ENCODE measurements at places on chromosomes 5 and 9.

DNA sequence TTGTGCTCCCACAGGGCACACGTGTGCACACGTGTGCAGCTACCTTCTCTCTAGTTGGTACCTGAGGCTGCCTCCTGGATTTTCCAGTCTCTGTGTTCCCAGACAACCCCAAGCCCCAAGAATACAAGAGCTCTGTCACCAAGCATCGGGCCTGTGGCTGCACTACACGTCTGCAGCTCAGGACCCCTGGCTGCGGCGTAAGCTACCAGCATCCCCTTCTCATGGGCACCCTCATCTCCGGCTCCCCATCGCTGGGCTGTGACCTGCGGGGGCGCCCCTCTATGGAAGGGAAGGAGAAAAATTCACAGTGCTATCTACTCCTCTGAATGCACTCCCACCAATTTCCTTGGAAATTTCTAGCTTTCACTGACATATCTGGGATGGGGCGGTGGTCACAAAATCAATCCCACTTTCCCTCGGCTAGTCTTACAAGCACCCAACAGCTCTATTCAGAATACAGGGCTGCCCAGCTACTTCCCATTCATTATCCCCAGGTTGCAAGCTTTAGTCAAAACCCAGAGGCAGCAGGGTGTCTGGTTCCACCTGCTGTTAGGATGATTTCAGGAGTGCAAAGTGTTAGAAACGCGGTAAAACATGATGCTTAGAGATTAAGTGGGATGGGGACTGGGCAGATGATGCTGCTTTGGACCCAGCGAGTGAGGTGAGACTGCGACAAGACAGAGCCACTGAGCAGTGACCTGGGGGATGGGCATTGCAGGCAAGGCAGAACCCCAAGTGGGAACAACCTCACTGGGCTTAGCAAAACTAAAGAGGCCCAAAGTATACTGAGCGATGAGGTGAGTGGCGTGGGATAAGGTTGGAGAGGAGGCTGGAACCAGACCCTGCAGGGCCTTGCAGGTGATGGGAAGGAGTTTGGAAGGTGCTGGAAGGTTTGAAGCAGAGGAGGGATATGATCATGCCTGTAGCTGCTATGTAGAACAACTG lies 121.7 kb downstream of the KCNIP1 start:
- no peak for DNase-seq

GRCh38 chr5:38723426-38723825 lies 122.4 kb upstream of the OSMR start:
- no peak for DNase-seq

- no peak for DNase-seq
These were observed 12.0 kb downstream of the INIP start for GRCh38 chr9:112705768-112706427.

GRCh38 chr5:57768745-57769144 lies 286.1 kb upstream of the ACTBL2 start:
- DNase-seq = no peak

- DNase-seq = no peak
These were observed 143.2 kb downstream of the PSAT1 start for GRCh38 chr9:78439866-78440830.

DNA sequence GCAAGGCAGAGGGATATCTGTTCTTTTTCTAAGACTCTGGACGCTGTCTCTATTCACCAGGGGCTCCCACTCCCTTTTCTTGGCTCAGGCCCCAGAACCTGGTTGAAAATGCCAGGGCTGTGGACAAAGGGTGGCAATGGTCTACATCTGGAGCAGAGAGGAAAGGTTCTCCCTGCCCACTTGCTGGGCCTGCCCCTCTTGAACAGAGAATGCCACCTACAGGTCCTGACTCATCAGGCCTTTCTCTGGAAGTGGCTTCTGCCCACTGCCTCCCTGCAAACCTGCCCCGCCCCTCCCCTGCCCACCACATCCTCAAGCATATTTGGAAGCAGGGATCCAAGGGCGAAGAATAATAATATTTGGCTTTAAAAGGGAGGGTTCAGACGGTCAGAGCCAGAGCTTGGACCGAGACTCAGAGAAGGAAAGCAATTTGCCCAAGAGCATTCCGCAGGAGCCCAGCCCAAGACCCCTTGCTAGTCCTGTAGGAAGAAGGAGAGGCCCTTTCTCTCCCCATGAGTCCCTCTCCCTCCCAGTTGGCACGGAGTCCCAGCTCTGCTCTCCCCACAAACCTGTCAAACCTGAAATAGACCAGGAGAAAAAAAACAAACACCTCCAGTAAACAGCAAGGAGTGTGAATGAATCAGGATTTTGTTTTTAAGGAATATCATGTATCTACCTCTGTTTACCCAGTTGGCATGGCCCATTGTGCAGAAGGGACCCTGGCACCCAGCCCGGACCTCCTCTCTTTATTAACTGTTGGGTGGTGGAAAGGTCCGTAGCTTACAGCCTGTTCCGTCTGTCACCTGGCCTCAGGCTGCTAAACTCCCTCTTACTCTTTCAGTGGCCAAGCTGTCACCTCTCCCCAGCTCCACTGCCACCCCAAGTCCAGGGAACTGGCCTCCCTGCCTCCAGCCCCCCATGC lies 37.7 kb upstream of the STXBP1 start:
- no peak for DNase-seq

All from AG09309 (cell line).